Right hindlimb (tissue), 1 donor: ENCODE measurements at places on chromosomes 16 and 17.
A peak's percentile ranks its signal among the peaks of the same experiment; 100 is the strongest.

DNA sequence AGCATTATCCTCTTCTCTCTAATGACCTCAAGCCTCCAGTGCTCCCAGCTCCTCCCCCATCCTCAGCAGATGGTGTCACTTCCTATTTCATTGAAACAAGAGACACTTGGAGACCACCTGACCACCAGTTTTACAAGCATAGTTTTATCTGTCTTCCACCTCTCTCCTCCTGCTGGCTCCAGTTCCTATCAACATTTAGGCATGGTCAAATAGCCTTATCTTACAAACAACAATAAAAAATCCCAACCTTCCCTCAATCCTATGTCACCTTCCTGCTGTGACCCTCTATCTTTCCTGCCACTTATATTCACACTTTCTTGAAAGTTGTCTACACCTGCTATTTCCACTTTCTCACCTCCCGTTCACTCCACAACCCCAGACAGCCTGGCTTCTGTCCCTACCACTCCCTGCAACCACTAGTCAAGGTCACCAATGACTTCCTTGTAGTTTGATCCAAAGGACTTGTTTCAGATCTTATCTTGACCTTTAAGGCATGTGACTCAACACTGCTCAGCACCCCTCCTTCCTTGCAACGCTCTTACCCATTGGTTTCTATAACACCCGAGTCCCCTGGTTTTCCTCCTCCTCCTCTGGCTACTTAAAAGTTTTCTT is 4.3 kb upstream of the NTN1 start:
- DNase-seq, result no peak

GRCh38 chr17:67628580-67629013 is 89.1 kb upstream of the NOL11 start:
- no peak for DNase-seq

DNA sequence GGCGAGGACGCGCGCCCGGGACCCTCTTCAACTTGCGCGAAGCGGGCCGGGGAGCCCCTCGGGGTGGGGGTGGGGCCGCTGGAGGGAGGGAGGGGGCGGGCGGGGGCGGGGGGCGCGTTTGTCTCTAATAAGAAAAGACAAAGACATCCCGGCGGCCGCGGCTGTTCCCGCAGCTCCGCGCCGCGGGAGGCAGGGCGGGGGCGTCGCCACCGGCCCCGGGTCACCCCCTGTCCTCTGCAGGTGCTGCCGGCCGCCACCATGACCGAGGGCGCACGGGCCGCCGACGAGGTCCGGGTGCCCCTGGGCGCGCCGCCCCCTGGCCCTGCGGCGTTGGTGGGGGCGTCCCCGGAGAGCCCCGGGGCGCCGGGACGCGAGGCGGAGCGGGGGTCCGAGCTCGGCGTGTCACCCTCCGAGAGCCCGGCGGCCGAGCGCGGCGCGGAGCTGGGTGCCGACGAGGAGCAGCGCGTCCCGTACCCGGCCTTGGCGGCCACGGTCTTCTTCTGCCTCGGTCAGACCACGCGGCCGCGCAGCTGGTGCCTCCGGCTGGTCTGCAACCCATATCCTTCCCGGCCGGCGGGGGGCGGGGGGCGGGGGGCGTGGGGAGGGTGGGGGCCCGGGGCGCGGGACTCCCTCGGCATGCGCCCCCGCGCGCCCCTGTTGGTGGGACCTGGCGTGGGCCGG is 714 bp downstream of the CACNA1H start:
- no peak for DNase-seq

DNA sequence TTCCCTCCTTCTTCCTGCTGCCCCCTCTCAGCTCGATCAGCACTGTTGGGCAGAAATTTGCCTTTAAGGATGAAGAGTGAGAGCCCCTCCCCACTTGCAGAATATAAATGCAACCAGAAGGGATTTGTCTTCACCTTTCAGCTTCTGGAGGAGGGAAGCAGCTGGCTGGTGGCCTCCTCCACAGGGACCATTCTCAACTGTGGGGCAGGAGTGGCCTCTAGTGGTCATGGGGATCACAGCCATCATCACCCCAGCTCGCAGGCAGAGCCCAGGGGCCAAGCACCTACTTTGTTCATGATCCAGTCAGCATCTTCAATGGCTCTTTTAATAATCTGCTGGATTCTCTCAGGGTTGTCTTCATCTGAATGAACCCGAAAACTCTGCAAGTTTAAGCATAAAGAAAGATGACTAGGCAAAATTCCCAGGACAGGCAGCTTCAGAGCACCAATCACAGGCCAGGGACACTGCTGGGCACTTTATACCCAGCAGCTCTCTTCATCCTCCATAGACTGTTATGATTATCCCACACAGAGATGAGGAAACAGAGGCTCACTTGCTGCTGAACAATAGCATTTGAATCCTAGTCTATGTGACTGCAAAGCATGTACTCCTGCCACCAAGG is 13.1 kb downstream of the LYRM9 start:
- DNase-seq, result peak; percentile 81

DNA sequence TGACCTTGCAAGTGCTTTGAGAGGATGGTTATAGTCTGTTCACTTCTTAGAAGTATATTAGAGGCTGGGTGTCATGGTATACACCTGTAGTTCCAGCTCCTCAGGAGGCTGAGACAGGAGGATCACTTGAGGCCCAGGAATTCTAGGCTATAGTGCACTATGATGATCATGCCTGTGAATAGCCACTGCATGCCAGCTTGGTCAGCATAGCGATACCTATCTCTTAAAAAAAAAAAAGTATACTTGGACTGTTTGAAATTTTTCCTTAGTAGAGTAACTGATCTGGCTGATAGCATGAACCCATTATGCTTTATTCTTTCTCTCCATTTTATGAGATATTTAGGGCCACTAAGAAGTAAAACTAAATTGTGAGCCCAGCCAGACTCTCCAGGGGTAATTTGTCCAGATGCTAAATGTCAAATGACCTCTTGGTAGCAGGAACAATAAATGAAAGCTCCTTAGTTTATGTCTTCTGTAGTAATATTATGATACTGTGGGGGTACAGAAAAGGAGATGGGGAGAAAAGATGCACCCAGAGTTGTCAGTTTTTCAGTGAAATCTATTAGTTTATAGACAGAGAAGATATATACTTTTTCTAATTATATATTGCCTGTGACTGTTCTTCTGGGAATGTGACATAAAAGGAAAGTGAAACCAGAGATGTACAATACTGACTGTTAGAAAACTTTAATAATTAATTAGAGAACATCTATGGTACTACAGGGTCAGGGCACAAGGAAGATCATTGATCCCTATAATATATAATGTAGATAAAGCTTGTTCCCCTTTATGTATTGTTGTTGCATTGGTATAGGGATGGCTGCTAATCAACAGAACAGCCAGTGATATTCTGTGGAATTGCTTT is 335.3 kb upstream of the TBX2 start:
- no peak for DNase-seq

GRCh38 chr17:63138713-63139112 is 172.7 kb downstream of the TANC2 start:
- DNase-seq, result no peak
